Activated CD4-positive, CD25-positive, alpha-beta regulatory T cell treated with anti-CD3 and anti-CD28 coated beads, Interleukin-2, amount 50 U/mL, for 24 hours (primary cell): ENCODE measurements at places on chromosomes 3 and 15.

DNA sequence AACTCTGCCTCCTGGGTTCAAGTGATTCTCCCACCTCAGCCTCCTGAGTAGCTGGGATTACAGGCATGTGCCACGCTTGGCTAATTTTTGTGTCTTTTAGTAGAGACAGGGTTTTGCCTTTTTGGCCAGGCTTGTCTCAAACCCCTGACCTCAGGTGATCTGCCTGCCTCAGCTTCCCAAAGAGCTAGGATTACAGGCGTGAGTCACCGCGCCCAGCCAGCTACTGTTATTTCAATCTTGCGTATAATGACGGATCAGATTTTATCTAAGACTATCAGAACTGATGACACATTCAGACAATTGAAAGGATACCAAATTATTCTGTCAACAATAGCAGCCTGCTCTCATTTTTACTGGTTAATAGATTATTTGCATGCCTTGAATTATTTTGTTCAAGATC lies 612.2 kb downstream of the ZIC1 start:
- ATAC-seq: no peak

- ATAC-seq: peak; percentile 53
These were observed 145.9 kb upstream of the LRRFIP2 start for GRCh38 chr3:37320276-37320675.

DNA sequence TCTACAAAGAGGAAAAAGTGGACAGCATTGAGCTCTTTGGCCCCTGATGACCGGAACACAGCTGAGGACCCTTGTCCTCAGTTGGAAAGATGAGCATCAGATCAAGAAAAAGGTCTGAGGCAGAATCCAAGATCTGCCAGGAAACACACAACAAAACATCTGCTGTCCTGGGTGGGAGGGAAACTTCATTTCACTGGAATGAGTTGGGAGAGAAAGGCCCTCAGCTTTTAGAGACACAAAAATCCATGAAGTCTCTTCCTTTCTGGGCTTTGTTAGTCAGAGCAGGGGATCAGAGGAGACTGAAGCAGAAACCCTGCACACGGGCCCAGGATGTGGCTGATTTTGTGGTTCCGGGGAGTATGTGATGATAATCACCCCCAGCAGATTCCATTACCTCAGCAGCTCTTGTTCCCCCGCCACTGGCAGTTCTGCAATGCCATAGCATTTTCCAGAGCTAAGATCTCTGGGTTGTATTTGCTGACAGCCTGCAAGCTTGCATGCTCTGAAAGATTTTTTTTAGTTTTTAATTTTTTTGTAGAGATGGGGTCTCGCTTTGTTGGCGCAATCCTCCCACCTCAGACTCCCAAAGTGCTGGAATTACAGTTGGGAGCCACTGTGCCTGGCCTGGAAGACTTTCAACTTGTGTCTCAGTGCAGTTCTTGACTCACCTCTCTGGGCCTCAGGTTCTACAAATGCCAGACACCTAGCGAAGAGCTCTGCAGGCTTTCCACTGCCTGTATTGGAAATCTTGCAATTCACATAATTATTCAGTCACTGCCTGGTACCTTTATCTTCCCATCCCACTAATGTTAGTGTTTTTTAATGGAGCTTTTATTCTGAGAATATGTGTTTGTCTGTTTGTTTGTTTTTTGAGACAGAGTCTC lies 5.8 kb upstream of the TATDN2 start:
- peak; percentile 97 for ATAC-seq

DNA sequence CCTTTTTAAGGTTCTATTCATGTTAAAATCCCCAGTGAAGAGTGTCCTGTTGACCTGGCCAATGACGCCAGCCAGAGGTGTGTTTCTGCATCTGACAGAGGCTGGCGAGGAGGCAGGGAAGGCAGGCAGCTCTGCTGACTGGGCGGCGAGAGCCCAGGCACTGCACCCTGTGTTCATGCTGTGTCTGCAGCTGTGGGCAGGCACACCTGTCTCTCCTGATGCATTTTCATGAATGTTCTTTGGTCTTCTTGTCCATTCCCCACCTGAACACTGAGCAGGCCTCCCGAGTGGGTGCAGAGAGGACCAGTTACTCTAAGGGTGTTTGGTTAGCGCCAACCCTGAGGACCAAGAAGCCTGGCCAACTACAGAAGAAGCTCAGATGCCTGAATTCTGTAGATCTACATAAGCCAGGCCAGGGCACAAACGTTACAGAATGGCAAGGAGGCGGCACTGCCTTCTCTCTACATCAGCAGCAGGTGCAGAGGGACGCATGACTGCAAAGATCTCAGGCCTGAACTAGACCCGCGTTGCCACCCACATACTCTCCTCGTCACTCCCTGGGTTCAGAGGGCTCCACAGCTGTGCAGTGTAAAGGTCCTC lies 233.7 kb downstream of the OCA2 start:
- no peak for ATAC-seq

- ATAC-seq: no peak
These were observed 19.6 kb upstream of the EMC3 start for GRCh38 chr3:10006048-10006761.

DNA sequence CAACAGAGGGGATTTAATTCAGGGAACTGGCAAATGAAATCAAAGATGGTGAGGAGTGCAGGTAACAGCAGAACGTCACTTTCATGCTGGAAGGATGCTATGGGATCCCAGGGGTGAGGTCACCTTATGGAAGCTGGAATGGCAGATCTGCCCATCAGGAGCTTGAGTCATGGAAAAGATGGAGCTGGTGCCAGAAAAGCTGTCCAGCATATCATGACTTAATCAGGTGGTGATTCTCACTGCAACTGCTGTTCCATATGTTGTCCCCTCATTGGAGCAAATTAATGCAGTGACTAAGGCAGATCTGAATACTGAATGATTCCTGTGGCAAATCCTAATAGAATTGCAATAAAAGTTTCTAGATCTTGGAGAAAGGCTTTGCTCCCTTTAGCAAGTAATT lies 38.4 kb downstream of the HHLA2 start:
- ATAC-seq: no peak

GRCh38 chr3:54783611-54784010 lies 144.2 kb downstream of the LRTM1 start:
- no peak for ATAC-seq

- no peak for ATAC-seq
These were observed 56.2 kb upstream of the SLC6A6 start for GRCh38 chr3:14346191-14346590.

DNA sequence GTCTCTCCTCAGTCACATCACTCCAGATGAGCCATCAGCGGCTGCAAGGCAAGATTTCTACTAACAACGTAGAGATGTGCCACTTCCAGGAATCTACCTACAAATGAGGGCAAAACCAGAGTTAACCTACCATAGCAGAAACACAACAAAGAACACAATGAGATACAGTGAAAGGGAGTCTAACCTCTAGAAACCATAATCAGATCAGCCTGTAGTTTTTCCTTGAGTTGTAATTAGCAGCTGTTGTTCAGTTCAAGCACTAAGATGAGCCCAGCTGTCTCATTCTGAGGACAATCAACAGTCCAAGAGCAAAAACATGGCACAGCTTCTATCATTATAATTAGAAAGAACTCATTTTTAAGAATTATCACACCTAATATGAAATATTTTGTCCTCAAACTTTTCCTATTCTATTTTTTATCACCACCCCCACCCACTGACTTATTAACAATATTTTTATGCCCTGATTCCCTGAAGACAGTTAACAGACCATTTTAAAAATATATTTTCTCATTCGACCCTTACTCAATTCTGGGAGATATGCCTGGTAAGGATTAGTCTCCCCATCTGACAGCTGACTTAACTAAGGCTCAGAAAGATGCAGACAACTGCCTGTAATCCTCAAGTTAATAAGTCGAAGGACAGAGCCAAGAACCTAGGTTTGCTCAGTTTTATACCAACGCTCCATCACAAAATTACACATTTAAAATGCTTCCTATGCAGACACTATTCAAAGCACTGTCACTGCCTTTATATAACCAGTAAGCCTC lies 50.1 kb downstream of the MAGI1 start:
- ATAC-seq: no peak

DNA sequence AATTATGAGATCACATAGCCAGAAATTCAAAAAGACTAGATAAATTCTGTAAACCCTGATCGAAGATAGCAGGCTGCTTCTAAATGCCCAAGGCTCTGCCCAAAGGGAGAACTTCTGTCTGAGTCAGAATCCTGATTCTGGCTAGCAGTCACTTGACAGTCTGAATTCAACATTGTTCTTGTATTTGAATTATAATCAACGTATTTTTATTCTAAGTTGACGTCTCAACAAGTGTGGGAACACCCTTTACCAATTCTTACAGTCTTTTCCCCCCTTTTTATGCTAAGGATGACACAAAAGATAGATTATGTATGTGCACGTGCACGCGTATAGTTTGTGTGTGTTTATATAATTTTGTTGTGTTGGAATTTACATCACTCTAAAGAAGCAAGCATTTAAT lies 552.8 kb downstream of the NAALADL2 start:
- no peak for ATAC-seq

- ATAC-seq: no peak
These were observed 192.8 kb downstream of the UBE3A start for GRCh38 chr15:25245801-25246622.

GRCh38 chr15:55245059-55245458 lies 44.6 kb downstream of the RAB27A start:
- ATAC-seq: peak; percentile 65

DNA sequence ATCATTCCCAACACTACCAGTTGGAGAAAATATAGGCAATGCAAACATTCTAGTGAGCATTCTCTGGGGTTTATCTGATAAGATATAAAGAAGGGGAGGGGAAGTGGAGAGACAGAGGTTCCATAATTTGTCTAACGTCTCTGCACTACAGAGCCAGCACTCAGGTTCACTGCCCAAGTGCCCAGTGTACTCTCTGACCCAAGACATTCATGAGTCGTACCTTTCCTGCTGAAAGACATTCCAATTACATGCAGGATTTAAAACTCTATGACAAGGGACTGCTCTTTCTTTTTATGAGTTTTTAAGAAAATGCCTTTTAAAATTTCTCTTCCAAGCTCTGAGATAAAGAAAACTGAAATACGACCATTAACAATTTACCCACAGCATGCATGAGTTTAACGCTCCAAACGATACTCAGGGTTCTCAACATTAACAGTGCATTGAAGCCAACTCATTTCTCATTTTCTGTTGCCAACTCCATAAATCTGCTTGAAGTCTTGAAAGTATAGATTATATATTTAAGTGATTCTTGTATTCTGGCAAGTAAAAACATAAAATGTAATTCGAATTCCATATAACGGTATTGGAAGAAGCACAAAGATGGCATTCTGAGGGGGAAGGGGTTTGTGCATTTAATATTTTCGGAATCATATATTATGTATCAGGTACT lies 193.4 kb downstream of the SUCLG2 start:
- no peak for ATAC-seq

GRCh38 chr3:62607287-62608029 lies 234.1 kb upstream of the FEZF2 start:
- no peak for ATAC-seq

DNA sequence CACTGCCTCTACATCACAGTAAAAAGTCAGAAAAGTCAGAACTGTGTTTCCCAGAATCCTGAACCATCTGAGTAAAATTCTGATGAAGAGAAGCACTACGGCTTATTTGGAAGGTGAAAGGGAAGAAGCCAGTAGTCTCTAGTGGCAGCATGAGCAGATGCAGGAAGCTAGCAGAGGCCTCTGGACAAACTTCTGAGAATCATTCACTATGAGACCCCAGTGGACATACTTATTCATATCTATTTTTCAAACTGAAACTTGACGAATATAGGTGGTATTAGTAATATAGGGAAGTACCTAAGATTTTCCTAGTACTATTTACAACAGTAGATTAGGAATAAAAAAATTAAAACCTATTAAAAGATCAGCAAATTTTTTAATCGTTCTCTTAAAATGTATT lies 272.8 kb upstream of the TTC14 start:
- ATAC-seq: no peak

DNA sequence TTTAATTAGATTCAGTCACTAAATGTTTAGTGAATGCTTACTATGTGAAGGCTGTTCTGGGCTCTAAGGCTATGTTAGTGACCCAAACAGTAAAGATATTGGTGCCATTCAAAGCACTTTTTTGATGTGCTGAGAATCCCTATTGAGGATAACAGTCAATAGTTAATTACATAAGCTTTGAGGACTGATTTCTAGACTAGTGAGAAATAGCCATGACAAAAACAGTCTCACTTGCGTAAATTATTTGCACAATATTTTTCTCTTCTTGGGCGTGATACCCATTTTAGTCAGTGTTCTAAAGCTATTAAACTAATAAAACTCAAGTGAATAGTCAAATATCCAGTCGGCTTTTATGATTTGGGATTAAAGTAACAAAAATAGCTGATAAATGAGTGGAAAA lies 74.6 kb downstream of the UBE2E2 start:
- no peak for ATAC-seq

GRCh38 chr15:62153228-62153627 lies 11.9 kb downstream of the C2CD4B start:
- ATAC-seq: peak; percentile 99

DNA sequence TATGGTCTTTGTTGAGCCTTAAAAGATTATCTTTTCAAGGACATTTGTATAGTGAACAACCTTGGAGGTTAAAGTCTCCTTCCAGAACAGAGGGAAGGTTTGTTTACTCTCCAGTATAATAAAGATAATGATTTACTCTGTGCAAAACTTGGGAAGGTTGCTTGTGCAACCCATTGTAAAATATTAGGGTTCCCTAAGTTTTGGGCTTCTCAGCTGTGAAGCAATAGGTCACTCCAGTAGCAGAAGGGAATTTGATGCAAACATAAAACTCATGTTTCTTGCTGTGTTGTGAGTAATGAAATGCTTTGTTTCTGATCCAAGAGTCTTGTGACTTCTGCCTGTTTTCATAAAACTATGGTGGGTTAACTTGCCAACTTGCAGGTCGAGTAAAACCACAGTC lies 177.5 kb downstream of the SUCNR1 start:
- ATAC-seq: no peak

- no peak for ATAC-seq
These were observed 576.2 kb upstream of the KCNMB2 start for GRCh38 chr3:177960014-177960413.

DNA sequence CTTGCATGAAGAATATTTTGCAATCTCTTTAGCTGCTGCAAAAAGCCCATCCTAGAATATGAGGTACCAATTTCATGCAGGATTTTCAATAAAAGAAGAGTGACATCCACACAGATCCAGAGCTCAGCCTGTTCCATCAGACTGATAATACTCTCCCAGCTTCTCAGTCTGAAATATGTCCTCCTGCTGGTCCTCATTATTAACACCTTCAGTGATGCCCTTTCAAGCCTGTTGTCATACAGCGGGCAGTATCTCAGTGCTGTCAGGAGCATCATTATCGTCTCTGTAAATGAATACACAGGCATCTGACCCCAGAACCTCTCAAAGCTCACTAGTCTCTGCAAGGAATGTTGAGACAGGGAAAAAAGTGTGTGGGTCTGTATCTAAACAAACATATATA lies 1387.8 kb downstream of the OTOL1 start:
- ATAC-seq: no peak

GRCh38 chr3:27560484-27561056 lies 76.4 kb upstream of the SLC4A7 start:
- ATAC-seq: no peak

- no peak for ATAC-seq
These were observed 71.5 kb upstream of the GALNT15 start for GRCh38 chr3:16102905-16103364.

DNA sequence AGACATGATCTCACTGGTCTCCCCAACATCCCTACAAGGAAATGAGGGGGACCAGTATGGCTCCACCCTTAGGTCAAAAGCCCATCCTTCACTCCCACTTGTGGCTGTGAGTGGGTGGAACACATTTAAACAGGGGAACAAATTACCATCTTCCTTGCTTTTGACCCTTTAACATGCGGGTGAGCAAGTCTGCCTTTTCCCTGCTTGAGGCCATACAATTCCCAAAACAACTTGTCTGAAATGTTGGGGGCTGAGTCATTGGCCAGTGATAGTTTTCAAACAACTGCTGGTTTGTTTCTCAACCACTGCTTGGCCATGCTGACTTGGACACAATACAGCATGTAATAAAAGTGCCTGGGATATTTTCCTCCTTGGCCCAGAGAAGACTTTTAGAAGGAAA lies 39.6 kb downstream of the COL8A1 start:
- no peak for ATAC-seq
